ENCODE measurements at places on chromosomes 4 and X. TPM values are rescaled to one million over a fixed set of nuclear protein-coding genes. Genes with fewer than 3 reads are reported as not detected.

The RPL36A gene
- total RNA-seq = 361 TPM

GRCh38 chr4:165385126-165385525 is 6.3 kb downstream of the CPE start:
- no peak for DNase-seq

- DNase-seq = no peak
Observed at GRCh38 chr4:40228497-40229365, 31.9 kb downstream of the RHOH start.

- DNase-seq = no peak
Observed at GRCh38 chr4:110623718-110624397, 981 bp upstream of the PITX2 start.

The NLGN4X gene
- not detected for total RNA-seq

The RRH gene
- total RNA-seq = not detected

The CLCN4 gene
- total RNA-seq = 0.38 TPM

- DNase-seq = no peak
Observed at GRCh38 chrX:100649550-100650356, 5.8 kb downstream of the SRPX2 start.

GRCh38 chrX:122582280-122582974 is 601.7 kb upstream of the GRIA3 start:
- DNase-seq = no peak

DNA sequence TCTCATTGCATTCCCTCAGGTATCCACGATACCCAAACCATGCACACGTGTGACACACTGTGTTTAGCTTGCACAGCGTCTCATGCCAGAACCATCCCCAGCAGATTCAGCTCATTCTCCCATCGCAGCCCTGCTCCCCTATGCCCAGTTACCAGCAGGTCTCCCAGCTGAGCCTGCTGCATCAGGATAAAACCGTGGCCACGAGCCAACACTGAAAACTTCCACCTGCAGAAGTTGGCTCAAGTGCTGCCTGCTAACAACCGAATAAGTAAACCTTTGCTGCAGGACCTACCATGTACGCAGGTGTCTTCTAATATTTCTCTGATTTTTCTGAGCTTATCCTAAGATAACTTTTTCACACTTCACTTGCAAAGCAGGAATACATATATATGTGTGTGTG is 120.4 kb upstream of the STS start:
- no peak for DNase-seq

The DGAT2L6 gene
- total RNA-seq = not detected

The NR3C2 gene
- total RNA-seq = 4.8 TPM

GRCh38 chrX:30241724-30242415 is at the start of gene MAGEB4:
MAGEB4 (plus strand) TSS chrX:30242000; CDS start chrX:30242136, 136 bp downstream.
- DNase-seq = no peak

The SMIM31 gene
- not detected for total RNA-seq

- peak; percentile 27 for DNase-seq
Observed at GRCh38 chrX:135707880-135708279, 5.6 kb upstream of the CT45A1 start.

GRCh38 chr4:133996431-133997121 is 205.0 kb downstream of the PABPC4L start:
- DNase-seq = no peak

GRCh38 chrX:56564164-56564885 is 898 bp downstream of the UBQLN2 start:
- DNase-seq = peak; percentile 24

GRCh38 chrX:24034485-24034884 is 7.5 kb upstream of the KLHL15 start:
- DNase-seq = no peak

The S100G gene
- total RNA-seq = not detected

Data from activated naive CD8-positive, alpha-beta T cell treated with anti-CD3 and anti-CD28 coated beads for 36 hours (primary cell).